ENCODE measurements at places on chromosomes 13 and 19.

DNA sequence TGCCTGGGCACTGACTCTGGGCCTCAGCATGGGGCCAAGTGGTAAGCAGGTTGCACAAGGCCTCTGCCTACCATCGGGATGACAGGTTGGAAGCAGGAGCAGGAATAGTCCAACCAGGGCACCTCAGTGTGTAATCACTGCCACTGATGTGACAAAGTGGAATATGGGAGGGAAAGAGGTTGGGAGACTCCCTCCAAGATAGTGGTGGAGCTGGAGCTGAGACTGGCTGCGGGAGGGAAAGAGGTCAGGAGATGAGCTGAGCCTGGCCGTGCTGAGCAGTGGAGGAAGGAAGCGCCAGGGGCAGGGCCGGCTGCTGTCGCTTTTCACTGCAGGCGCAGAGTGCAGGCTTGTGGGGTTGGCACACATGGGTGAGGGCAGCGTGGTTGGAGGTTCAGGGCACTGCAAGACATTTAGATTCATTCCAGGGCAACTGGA lies 6.8 kb downstream of the UPF3A start:
- no peak for DNase-seq

GRCh38 chr13:45896285-45896684 lies 44.7 kb upstream of the SIAH3 start:
- no peak for DNase-seq

- no peak for DNase-seq
Measured at GRCh38 chr13:53010374-53011105, 18.1 kb upstream of the OLFM4 start.

DNA sequence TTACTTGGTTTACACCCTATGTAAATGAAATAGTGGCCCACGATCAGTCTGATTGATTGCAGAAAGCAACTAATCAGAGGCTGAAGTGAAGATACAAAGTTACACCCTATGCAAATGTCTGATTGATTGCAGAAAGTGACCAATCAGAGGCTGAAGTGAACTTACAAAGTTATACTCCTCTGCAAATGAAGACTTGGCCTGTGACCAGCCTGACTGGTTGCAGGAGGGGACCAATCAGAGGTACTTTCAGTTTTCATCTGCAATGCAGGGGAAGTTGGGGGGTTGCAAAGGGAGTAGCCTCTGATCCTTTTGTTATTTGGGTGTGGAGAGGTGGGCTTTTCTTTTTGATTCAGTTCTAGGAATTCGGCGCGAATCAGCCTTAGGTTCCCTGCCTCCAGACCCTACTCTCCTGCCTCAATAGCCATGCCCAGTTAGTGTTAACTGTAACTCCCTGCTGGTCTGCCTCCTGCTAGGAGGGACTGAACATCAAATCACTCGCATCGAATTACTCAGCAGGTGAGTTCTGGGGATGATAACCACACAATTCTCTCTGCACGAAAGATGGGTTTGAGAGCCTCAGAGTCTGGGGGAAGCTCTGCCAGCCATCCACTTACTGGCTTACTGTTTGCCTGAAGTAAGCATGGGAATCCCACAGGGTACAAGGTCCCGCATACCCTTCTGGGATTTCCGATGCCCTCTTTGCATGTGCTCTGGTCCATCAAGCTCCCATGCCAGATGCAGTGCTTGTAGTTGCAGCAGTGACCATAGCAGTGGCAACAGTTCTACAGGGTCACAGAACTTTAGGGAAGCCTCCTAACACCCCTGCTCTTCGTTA lies 7.5 kb downstream of the ARL11 start:
- no peak for DNase-seq

- no peak for DNase-seq
Measured at GRCh38 chr13:111398715-111399299, 78.4 kb downstream of the TEX29 start.

GRCh38 chr13:52925251-52925650 lies 76.8 kb upstream of the PCDH8 start:
- DNase-seq = no peak

- DNase-seq = peak; percentile 86
Measured at GRCh38 chr19:20661150-20661819, at the start of gene ZNF626. Gene ZNF626 (minus strand): TSS chr19:20661571. CDS start chr19:20661446, 125 bp downstream.

- DNase-seq = peak; percentile 32
Measured at GRCh38 chr19:43439032-43439708, 24.5 kb downstream of the TEX101 start.

GRCh38 chr13:113850722-113851479 lies 13.0 kb downstream of the GAS6 start:
- DNase-seq = no peak

GRCh38 chr19:14003251-14004055 lies 2.7 kb downstream of the RFX1 start:
- DNase-seq = no peak

DNA sequence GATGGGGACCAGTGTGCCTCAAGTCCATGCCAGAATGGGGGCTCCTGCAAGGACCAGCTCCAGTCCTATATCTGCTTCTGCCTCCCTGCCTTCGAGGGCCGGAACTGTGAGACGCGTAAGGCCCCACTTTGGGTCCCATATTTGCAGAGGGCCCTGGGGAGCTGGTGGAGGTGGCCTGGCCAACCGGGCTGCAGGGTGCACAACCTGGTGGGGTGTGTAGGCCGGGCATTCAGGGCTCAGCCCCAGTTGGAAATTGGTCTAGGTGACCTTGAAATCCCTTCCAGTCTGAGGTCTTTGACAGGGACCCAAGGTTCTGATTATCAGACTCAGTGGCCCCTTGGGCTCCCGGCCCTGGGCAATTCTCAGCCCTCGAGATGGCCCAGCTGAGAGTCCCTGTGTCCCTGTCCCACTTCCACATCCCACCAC lies 8.3 kb downstream of the F7 start:
- no peak for DNase-seq
